HCEC 1CT (cell line): ENCODE measurements at places on chromosomes 16 and 17.

DNA sequence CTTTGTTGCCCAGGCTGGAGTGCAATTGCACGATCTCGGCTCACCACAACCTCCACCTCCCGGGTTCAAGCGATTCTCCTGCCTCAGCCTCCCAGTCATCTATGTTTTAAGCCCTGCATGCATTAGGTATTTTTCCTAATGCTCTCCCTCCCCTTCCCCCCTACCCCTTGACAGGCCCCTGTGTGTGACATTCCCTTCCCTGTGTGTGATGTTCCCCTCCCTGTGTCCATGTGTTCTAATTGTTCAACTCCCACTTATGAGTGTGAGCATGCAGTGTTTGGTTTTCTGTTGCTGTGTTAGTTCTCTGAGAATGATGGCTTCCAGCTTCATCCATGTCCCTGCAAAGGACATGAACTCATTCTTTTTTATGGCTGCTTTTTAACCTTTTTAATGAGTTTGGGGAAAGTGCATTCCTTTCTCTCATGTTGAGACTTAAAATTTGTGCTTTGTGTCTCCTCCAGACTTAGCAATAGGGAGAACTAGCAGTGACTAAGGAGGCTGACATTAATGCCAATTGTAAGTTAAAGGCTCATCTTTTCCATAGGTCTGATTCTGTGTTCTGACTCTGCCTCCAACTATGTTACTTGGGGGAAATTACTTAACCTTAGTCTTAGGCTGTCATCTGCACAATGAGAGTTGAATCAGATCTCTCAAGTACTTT, 17.7 kb upstream of the PHAF1 start:
- DNase-seq, result peak; percentile 52

DNA sequence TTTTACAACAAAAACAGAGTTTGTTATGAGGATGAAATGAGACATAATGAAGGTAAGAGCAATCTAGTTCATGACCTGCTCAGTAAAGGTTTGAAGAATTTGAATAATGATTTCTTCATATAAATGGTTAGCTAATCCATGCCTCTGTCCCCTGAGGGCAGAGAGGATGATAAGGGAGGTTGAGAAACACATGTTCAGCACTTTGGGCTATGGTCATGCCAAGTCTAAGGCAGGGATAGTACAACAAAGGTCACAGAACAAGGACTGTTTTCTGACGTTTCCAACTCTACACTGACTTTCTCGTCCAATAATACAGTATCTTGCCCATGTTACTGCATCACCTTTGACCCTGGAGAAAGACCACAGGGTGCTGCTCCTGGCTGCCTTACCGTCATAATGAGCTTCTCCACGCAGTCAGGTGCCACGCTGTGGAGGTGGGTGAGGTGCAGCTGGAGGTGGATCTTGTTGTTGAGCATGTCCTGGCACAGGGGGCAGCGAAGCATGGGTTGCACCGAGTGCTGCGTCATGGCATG, 236.7 kb downstream of the ZFHX3 start:
- DNase-seq, result no peak

- peak; percentile 98 for DNase-seq
These were observed 33.4 kb upstream of the MMD start for GRCh38 chr17:55454906-55455474.

DNA sequence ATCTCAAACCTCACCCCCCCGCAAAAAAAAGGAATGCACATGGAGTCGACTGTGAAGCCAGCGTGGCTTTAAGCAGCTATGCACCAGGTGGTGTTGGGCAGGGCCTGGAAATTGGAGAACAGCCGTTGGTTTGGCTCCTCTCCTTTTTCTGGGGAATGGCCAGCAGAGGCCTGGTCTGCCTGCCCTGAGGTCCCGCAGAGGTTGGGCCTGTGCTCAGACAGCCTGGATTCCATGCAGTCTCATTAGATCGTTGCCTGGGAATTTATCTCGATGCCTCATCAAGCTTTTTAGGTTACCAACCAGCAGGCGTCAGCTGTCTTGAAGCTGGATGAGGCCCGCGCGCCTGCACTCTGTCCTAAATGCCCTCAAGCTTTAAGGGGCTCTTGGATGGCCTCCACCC, 9.8 kb downstream of the SLC12A3 start:
- DNase-seq, result no peak

DNA sequence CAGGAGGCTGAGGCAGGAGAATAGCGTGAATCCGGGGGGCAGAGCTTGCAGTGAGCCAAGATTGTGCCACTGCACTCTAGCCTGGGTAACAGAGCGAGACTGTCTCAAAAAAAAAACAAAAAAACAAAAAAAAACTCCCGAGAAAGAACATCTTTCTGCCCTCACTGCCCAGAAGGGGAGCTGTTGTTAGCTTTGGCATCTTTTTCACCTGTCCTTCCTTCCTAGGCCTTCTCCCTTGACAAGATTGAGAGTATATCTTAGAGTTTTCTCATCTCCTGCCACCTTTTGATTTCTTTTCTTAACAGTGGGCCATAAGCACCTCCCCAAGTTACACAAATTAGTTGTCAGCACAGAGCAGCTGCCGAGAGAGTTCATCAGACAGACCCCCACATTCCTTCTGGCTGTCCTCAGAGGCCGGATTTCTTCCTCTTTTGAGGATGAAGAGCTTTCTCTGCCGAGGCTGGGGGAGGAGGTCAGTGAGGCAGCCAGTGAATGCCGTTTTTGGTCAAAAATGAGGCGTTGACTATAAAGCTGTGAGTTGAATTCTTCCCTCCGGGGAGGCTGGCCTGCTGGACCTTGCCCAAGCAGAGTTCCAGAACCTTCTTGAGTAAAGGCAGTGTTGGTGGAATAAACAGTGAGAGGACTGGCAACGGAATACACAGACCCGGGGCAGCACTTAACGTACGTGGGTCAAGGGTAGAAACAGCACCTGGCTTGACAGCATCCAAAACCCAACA, 127.0 kb downstream of the ABCC6 start:
- no peak for DNase-seq

DNA sequence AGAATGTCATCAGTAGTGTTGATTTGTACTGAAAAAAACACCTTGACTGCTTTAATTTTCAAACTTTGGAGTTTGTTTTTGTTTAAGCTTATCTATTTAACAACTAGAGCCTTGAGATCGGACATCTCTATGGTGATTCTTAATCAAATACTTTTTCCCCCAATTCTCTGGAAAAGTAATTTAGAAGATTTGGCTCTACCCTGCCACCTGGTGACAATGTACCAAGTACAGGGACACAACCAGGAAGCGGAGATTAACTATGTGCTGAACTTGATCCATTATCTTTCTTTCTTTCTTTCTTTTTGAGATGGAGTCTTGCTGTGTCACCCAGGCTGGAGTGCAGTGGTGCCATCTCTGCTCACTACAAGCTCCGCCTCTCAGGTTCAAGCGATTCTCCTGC, 30.8 kb downstream of the USP43 start:
- no peak for DNase-seq

DNA sequence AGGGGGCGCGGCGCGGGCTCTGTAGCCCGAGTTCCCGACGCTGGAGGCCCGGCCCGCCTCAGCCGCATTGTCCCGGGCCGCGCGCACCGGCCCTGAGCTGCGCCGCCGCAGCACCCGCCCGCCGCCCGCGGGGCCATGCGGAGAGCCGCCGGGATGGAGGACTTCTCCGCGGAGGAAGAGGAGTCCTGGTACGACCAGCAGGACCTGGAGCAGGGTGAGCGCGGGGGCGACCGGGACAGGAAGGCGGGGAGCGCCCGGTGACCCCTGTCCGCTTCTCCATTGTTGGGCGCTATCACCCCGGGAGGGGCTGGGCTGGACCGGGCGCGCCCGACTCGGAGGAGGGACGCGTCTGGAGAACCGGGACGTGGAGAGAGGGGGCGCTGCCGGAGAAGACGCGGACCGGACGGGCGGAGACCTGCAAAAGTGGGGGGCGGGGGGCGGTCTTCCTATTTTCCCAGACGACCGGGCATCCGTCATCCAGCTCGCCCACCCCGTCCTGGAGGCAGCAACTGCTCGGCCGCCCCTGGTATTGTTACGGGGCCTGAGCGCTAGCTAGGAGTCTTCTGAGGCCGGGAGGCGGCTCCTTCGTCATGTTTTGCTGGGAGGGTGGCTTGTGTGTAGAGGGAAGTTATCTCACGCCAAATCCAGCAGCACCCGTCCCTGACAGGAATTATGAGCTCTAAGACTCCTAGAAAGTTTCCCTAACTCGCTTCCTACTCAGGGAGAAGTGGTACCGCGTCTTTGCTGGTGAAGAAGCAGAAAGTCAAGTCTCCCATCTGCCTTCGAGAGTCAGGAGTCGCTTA, 678 bp downstream of the CDR2L start:
- peak; percentile 69 for DNase-seq

- no peak for DNase-seq
These were observed 120.9 kb downstream of the BCAS3 start for GRCh38 chr17:60798576-60798975.

- no peak for DNase-seq
These were observed 18.7 kb upstream of the ADGRG1 start for GRCh38 chr16:57609541-57610401.

- peak; percentile 71 for DNase-seq
These were observed 14.3 kb downstream of the SLC16A3 start for GRCh38 chr17:82242977-82243647.

- DNase-seq, result no peak
These were observed 90.3 kb upstream of the CHMP6 start for GRCh38 chr17:80901319-80901718.

DNA sequence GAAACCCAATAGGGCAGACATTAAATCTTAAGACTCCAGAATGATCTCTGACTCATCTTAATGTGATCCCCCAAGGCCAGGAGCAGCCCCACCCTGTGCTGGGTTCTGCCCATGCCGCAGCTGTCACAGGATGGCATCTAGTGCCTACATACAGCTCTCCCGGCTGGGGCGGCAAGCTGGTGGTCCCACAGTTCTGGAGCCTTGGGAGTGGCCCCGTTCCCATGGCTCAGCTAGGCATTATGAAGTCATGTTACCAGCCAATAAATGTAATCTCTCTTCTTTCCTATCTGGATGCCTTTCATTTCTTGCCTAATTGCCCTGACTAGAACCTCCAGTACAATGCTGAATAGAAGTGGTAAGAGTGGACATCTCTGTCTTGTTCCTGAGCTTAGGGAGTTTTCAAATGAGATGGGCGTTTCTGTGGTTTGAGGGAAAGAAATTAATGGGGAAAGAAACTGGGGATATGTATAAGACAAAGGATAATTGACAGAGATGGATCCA, 95.7 kb upstream of the DNAH17 start:
- no peak for DNase-seq

DNA sequence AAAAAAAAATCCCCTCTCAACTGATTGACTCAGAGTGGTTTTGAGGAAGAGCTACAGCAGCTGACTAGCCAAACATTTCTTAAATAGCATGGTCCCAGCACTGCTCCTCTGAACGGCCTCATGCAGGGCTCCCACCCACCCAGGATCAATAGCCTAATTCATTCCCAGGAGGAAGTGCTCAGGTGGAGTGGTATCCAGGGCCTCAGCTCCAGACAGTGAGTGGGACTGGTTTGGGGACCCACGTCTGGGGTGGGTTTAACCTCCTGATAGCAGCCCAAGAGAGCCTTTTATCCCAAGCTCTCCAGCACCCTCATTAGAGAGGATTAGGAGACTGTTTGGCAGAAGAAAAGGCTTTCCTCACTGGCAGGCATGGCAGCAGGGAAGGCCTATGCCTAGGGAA, 68.5 kb upstream of the CDH5 start:
- no peak for DNase-seq

DNA sequence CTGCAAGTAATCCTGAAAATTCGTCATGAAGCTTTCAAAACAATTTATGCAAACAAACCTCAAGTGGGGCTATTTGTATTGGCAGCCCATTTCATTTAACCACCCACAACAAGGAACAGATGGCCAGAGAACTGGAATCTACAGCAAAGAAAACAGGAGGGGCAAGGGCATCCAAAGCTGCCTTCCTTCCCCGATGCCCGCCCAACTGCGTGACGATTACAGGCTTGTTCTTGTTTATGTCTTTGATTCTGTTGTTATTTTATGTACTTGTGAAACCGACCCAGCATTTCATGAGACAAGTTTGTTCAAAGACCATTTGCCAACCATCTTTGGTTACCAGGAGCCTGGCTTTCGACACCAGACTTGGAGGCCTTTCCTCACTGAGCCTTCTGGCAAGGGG, 59.1 kb upstream of the IRX6 start:
- DNase-seq, result no peak

- peak; percentile 66 for DNase-seq
These were observed 46.2 kb downstream of the TUBD1 start for GRCh38 chr17:59846394-59847165.

GRCh38 chr16:84610376-84610775, 7.5 kb downstream of the COTL1 start:
- no peak for DNase-seq

GRCh38 chr17:29622337-29623282, at the start of gene CORO6:
Gene CORO6, minus strand, starts transcription at chr17:29622912. Its CDS starts 1,491 bp downstream, at chr17:29621421.
- DNase-seq, result peak; percentile 44

DNA sequence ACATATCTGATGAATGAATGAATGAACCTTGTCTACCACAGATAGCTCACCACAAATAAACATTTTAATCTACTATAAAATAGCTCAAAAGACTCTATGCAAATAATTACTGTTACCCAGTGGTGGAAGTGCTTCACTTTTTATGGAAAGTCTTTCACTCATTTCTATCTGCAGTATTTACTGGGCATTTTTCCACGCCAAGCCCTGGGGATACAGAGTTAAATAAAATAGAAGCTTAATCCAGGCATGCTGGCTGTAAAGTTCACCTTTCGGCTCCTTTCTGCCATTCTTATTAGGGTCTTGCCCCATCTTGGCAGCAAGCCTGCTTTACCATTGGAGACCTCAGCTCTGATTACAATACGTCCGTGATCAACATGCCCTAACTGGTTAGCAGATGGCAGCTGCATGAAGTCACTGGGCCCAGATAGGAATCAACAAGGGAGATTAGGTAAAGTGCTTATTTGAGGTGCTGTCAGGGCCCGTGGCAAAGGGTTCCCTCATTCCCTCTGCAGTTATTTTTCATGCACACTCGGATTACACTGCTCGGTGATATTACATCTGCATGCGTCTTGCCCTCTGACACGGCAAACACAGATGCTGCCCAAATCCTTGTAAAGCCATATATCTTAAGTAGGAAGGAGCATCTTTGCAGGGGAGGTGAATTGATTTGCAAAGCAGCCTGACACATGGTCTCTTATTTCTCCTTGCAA, 648.9 kb downstream of the WWOX start:
- DNase-seq, result no peak

- DNase-seq, result no peak
These were observed 637 bp downstream of the PLCG2 start for GRCh38 chr16:81779536-81780320.

- no peak for DNase-seq
These were observed 19.0 kb downstream of the CBFA2T3 start for GRCh38 chr16:88957887-88958577.
